Activated naive CD4-positive, alpha-beta T cell treated with anti-CD3 and anti-CD28 coated beads for 36 hours (primary cell): ENCODE measurements at places on chromosomes 13 and 19.
A peak's percentile ranks its signal among the peaks of the same experiment; 100 is the strongest.

DNA sequence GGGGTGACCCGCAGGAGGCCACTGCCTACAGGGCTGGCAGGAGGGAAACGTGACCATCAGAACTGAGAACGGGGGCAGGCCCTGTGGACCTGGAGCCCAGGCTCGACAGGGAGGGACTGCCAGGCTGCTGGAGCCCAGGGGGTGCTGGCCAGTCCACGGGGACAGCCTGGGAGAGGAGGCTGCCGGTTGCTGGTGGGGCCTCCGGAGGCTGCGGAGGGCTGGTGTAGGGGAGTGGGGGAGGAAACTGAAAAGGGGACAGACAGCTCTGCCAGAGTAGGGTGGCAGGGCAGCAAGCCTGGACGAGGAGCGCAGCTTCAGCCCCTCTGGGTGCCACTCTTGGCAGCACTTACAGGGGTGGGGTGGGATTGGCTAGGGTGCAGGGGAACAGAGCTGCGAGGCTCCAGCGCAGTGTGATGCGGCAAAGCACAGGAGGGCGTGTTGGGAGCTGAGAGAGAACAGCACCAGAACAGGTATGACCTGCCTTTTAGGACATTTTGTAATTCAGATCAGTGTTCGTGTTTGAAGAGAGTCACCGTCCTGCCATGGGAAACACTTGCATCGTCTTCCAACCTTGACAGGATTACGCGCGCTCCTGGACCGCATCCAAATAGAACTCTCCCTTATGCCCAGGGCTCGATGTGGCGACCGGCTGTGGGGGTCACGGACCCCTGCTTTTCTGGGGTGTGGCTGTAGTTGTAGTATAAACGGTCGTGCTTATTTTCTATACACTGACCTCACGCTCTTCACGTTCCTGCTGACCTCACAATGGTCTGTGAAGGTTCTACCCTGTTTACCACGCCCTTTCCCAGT is 19.9 kb upstream of the ARHGEF7 start:
- no peak for DNase-seq

DNA sequence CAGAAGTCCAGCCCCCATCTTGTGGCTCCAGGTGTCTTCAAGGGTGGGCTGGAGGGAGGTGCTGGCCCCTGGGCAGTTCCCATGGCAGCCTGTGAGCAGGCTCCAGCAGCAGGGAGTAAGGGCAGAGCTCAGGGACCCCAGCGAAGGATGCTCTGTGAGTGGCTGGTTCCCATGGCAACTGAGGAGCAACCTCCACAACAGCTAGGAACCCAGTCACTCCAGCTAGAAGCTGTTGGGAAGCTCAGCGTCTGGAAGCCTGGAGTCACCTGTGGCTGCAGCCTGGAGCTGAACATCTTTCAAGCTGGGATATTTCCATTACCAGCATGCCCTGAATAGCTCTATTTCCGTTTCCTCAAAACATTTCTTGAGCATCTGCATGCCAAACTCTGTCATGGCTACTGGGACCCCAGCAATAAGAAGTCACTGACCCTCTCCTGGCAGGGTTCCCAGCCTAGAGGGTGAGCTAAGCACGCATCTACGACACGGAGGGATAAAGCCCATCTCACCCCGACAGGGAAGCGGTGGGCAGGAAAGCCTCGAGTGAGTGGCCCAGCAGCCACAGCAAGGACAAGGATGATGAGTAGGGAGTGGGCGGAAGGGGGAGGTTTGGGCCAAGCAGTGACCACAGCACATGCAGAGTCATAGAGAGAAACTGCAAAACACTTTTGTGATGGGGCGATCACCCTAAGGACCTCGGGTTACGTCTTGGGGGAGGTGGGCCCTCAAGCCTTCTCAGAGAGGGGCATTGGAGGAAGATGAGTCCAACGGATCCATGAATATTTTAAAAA is 52.6 kb downstream of the ALOX5AP start:
- no peak for DNase-seq

GRCh38 chr19:29854033-29854432 is 42.2 kb downstream of the CCNE1 start:
- no peak for DNase-seq

DNA sequence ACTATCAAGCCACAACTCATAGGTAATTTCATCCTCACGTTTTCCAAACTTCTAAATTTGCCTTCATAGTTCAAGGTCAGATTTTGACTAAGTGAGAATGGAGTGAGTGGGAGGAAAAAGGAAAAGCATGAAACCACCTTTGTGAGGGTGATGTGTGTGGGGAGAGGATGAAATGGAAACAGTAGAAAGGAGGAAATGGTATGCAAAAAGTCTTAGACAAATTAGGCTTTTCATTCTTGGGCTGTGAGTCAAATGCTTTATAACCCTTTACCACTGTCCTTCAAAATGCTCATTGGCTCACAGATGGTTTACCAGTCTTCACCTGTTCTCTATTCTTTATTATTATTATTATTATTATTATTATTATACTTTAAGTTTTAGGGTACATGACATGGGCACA is 127.2 kb downstream of the RAP2A start:
- DNase-seq = no peak

- DNase-seq = no peak
These were observed 23.5 kb downstream of the ARL11 start for GRCh38 chr13:49651570-49652354.

DNA sequence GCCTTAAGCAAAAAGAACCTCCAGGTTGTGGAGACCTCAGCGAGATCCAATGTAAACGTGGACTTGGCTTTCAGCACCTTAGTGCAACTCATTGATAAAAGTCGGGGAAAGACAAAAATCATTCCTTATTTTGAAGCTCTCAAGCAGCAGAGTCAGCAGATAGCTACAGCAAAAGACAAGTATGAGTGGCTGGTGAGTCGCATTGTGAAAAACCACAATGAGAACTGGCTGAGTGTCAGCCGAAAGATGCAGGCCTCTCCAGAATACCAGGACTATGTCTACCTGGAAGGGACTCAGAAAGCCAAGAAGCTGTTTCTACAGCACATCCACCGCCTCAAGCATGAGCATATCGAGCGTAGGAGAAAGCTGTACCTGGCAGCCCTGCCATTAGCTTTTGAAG is 58.5 kb downstream of the ARHGAP35 start:
- peak; percentile 53 for DNase-seq

DNA sequence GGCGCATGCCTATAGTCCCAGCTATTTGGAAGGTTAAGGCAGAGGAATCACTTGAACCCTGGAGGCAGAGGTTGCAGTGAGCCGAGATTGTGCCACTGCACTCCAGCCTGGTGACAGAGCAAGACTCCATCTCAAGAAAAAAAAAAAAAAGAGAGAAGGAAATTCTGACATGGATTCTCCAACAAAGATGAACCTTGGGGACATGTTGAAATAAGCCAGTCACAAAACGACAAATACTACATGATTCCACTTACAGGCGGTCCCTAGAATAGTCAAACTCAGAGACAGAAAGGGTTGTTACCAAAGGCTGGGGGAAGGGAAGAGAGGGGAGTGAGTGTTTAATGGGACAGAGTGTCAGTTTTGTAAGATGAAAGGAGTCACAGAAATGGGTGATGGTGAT is 66.4 kb downstream of the F2RL3 start:
- DNase-seq = no peak

- DNase-seq = no peak
These were observed 10.4 kb upstream of the AKAP8L start for GRCh38 chr19:15428956-15429824.

DNA sequence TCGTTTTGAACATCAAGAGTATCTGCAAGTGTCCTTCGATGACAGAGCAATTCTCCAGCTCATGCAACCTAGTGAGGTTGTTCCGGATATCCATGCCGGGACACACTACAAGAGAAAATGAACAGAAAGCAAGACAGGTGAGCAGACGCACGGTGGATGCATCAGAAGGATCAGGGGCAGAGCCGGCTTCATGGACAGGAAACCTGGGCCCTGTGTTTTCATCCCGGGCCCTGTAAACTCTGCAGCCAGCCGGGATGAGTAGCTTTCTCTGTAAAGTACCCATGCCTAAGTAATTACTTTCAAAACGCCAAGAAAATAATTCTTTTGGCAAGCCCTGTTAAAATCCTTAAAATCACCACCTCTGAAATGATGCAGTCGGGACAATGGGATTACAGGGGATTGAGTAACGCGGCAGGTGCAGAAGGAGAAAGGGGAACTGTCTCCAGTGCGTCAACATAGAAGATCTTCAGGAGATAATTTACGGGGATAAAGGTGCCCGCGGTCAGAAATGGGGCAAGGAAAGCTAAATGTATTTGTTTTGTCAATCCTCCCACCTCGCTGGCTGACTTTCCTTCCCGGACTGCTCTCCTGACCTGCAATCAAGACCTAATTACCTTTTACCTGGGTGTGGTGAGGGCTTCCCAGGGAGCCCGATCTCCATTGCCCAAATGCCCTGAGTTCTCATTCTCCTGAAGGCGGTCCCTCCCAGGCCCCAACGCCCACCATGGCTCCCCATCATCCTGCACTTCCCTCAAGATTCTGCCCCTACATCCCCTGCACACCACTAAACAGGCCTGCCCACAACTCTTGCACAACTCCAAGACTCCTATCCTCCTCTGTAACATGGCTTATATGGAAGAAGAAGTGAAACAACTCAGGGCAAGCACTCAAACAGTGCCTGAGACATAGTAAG is 26.2 kb downstream of the INSR start:
- DNase-seq = no peak

DNA sequence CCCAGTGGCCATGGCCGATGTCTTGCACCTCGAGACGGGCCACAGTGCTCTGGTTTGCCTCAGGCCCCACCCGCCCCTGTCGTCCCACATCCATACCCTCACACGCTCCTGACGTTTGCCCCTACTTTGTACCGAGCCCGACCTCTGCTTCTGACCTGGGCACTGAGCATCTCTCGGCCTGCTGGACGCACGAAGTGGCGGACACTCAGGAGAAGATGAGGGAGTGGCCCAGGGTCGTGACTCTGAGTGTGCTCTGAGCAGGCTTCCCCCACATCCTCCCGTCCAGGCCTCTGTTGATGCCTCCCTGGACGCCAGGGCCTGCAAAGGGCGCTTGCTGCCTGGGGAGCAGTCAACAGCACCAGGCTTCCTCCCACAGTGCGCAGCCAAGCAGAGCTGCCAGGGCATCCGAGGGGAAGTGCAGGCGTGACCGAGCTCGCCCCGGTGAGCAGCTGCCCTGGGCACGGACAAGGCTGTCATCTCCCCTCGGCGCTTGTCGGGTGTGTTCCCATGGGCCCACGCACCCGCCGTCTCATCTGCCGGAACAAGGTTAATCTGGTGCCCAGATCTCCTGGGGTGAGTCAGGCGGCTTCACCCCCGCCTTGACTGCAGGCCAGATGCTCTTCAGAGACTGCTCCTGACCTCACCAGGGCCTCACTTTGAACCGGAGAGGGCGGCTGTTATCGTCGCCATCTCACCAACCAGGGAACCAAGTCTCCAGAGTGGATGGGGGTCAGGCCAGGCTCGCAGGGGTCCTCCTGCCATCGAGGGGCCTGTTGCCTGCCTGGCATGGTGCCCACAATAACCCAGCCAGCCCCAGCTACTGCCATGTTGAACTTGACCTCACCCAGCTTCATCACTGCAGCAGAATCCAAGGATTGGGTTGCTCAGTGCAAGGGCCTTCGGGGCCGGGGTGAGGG is 27.2 kb downstream of the COMP start:
- DNase-seq = no peak

- DNase-seq = no peak
These were observed 394.1 kb upstream of the SLITRK6 start for GRCh38 chr13:86193281-86193680.

GRCh38 chr19:46818812-46819211 is 30.4 kb upstream of the SLC1A5 start:
- DNase-seq = peak; percentile 16

DNA sequence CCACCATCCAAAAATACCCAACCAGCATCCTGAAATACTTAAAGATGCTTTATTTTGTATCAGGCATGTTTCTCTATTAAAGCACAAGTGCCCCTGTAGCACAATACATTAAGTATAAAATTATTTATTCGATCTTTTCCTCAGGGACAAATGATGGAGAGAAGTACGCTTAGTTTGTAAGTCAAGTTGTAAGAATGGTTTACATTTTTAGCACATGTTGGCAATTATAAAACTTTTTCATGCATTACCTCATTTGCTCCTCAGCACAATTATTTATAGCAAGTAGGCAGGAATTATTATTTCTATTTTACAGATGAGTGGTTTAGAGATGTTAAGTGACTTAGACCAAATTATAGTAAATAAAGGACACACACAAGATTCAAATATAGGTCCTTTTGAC is 232.6 kb upstream of the HTR2A start:
- DNase-seq = no peak
